Left lobe of liver (tissue), 2 donors: ENCODE measurements at places on chromosomes 1 and 21. TPM values are rescaled to one million over a fixed set of nuclear protein-coding genes. Genes with fewer than 3 reads are reported as not detected.
A peak's percentile ranks its signal among the peaks of the same experiment; 100 is the strongest.

Gene PRPF38A
- 11.8 TPM for total RNA-seq

DNA sequence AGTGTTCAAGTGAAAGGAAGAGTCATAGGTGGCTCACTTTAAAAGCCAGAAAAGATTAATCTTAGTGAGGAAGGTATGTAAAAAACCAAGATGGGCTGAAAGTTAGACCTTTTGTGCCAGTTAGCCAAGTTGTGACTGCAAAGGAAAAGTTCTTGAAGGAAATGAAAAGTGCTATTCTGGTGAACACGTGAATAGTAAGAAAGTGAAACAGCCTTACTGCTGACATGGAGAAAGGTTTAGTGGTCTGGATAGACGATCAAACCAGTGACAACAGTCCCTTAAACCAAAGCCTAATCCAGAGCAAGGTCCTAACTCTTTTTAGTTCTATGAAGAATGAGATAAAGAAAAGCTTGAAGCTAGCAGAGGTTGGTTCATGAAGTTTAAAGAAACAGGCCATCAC lies 106.4 kb downstream of the CTH start:
- DNase-seq: no peak

DNA sequence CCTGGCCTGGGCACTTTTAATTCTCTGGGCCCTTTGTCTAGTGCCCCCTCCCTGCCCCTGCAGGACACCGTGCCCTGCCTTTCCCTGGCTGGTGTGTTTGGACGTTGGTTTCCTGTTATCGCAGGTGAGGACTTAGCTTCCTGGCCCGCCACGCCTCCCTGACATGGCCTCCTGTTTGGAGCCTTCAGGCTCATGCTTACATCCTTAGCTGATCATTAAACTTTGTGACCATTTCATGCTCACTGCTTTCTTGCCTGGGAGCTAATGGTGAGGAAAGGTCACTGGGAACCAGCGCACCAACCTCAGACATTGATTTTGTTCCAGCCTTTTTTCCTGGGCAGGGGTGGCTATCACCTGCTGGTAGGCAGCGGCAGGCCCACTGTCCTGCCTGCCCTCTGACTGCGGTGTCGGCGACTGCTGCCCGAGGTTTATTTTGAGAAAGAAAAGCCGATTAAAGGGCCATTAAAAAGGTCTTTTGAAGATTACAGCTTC lies 3.7 kb downstream of the PFKL start:
- peak; percentile 83 for DNase-seq

- DNase-seq: no peak
Measured at GRCh38 chr1:32266921-32267591, 16.0 kb downstream of the LCK start.

Gene CFAP141
- not detected for total RNA-seq
